ENCODE measurements at places on chromosomes 12 and 14. TPM values are rescaled to one million over a fixed set of nuclear protein-coding genes. Genes with fewer than 3 reads are reported as not detected.

PMCH gene
- total RNA-seq, result not detected

- no peaks in the 10 kb centered on the region for H3K36me3 ChIP-seq
Measured at GRCh38 chr14:99522025-99522401, 40.8 kb downstream of the CCNK start.

DNA sequence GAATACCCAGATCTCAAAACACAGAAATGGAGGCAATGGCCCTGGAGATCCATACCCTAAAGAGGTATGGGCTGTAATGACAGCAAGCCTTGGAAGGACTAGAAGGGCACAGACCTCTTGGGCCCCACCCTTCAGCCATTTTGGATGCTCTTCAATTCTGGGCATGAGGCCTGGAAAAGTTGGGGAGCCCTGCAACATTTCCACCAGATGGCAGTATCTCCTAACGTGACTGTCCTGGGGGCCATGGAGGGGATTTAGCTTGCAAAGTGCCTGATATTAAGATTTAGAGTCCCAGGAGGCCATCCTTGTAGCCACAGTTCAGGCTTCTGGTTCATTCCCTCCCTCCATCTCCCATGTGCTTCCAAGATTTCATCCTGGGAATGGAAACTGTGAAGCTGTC lies 30.2 kb downstream of the KCNA5 start:
- no peaks in the 10 kb centered on the region for H3K4me1 ChIP-seq
- H3K36me3 ChIP-seq, result no peaks in the 10 kb centered on the region
- DNase-seq, result no peak
- H3K4me3 ChIP-seq, result no peak overlapping the region
- H3K27ac ChIP-seq, result no peak overlapping the region

FGF23 gene
- total RNA-seq, result not detected

CLEC1B gene
- 0.38 TPM for total RNA-seq

SIRT4 gene
- total RNA-seq, result 2.3 TPM

DNA sequence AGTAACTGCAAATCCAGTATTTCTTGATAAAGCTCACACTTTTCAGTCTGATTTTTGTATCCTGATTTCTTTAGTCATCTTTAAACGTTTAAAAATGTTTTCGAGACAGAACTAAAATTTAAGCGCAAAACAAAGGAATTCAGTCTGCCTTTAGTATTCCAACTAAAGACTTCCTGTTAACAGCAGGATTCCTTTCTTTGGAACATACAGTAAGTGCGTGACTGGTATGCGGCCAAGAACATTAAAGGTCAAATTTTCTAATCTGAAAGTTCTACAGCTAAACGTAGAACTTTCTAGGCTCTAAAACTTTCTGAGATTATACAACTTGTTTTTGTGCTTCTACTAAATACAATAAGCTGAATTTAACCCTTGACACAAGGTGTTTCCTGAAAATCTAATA lies 9.9 kb downstream of the SAV1 start:
- H3K4me3 ChIP-seq, result no peak overlapping the region
- H3K4me1 ChIP-seq, result peaks cover 12% of the 10 kb centered on the region
- no peaks in the 10 kb centered on the region for H3K27me3 ChIP-seq
- peak; percentile 56 for DNase-seq
- H3K27ac ChIP-seq, result peak overlapping the region; percentile 45

ACVRL1 gene
- 173 TPM for total RNA-seq

SYT1 gene
- total RNA-seq, result 1.5 TPM

CCDC175 gene
- total RNA-seq, result not detected

- no peaks in the 10 kb centered on the region for H3K4me1 ChIP-seq
- H3K36me3 ChIP-seq, result no peaks in the 10 kb centered on the region
- peaks cover 7% of the 10 kb centered on the region for H3K27me3 ChIP-seq
- DNase-seq, result no peak
- H3K4me3 ChIP-seq, result no peak overlapping the region
Measured at GRCh38 chr14:64649383-64649998, 54.7 kb upstream of the PLEKHG3 start.

ARMH4 gene
- total RNA-seq, result 9.7 TPM

STXBP6 gene
- total RNA-seq, result 17.2 TPM

FOXN4 gene
- total RNA-seq, result not detected

TCL1B gene
- total RNA-seq, result not detected

SLC5A8 gene
- total RNA-seq, result 5.5 TPM

DNA sequence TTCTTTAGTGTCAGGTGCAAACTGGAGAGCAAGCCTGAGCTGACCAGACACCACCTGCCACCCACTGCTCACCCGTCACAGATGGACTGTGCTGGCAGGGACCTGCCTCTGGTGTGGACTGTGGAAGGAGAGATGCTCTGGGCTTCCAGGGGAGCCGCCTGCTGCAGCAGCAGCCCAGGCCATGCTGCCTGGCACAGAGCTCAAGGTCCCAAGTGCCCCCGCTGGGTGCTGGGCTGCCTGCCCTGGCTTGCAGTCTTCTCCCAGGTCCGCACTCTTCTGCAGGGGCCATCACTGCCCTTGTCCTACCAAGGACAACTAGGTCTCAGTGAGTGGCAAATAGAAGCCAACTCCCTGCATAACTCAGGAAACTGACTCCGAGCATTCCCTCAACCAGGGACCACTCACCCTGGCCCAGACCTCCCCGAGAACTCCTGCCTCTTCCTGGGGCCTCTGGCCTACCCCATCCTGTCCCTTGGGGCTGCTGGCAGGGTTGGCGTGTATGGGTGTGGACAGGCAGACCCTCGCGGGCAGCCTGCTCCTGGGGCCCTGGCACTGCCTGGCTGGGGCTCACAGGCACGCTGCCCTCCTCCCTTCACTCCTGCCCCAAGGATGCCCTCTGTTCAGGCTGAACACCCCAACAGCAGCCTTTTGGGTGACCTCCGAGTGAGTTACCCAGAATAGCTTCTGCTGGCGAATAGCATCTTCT lies 9.3 kb downstream of the AMN start:
- no peak for DNase-seq
- peaks cover 57% of the 10 kb centered on the region for H3K27me3 ChIP-seq
- H3K4me3 ChIP-seq, result no peak overlapping the region
- H3K36me3 ChIP-seq, result no peaks in the 10 kb centered on the region

GRCh38 chr14:33555710-33556350 lies 395.0 kb downstream of the EGLN3 start:
- H3K4me3 ChIP-seq, result no peak overlapping the region
- H3K27me3 ChIP-seq, result no peaks in the 10 kb centered on the region
- H3K36me3 ChIP-seq, result no peaks in the 10 kb centered on the region
- H3K4me1 ChIP-seq, result no peaks in the 10 kb centered on the region
- no peak overlapping the region for H3K27ac ChIP-seq
- no peak for DNase-seq

CSRP2 gene
- total RNA-seq, result 24.8 TPM

PPP2R5C gene
- total RNA-seq, result 176 TPM

MDGA2 gene
- not detected for total RNA-seq

DNA sequence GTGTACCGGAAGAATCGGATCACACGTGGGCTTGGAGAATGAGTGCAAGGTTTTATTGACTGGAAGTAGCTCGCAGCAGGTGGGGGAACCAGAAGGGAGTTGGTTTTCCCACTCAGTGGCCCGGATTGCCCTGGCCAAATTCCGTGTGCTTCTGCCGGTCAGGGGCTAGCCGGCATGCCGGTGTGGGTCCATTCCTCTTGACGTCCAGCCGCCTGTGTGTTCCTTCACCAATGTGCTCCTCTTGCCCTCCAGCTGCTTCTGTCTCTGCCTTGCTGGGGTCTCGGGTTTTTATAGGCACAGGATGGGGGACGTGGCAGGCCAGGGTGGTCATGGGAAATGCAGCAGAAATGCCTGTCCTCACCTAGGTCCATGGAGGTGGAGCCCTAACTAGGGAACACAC lies 11.0 kb downstream of the MYRFL start:
- no peaks in the 10 kb centered on the region for H3K27me3 ChIP-seq
- H3K36me3 ChIP-seq, result no peaks in the 10 kb centered on the region
- H3K4me1 ChIP-seq, result peaks cover 6% of the 10 kb centered on the region

DNA sequence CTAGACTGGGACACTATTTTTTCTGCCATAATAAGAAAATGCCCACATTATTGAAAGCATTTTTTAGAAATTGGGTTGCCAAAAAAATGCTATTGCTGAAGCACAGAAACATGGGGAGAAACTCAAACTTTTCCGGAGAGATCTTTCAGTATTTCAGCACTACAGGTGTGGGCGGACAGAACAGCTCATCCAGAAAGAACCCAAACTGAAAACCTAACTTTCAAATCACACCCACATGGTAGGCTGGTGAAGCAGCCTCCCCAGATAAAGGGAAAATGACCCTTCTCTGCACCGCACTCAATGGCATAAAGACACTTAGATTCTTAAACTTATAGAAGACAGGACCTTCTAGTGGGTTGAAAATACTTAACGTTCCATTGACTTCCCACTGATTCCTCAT lies 62.3 kb upstream of the TMPO start:
- H3K27ac ChIP-seq, result no peak overlapping the region
- no peaks in the 10 kb centered on the region for H3K4me1 ChIP-seq
- H3K36me3 ChIP-seq, result no peaks in the 10 kb centered on the region
- no peak overlapping the region for H3K4me3 ChIP-seq
- no peaks in the 10 kb centered on the region for H3K27me3 ChIP-seq

- no peak overlapping the region for H3K27ac ChIP-seq
- no peaks in the 10 kb centered on the region for H3K4me1 ChIP-seq
- no peak overlapping the region for H3K4me3 ChIP-seq
- no peak for DNase-seq
- H3K27me3 ChIP-seq, result no peaks in the 10 kb centered on the region
- no peaks in the 10 kb centered on the region for H3K36me3 ChIP-seq
Measured at GRCh38 chr14:95331708-95332408, 12.2 kb upstream of the CLMN start.

DNA sequence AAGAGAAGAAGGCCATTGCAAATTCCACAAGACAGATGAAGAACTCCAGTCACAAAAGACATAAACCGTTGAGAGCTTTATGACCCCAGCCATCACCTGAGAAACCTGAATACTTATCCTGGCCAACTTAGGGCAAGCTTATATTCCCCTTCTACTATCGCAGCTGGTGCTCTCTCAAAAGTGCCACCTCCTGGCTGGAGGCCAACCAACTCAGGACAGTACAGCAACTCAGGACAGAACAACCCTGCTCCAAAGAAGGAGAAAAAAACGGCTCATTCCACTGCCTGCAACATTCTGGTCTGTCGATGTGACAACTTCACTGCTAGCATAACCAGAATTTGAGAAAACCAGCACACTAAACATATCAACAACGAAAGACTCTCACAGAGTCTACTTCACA lies 9.7 kb upstream of the KRT6B start:
- no peaks in the 10 kb centered on the region for H3K4me1 ChIP-seq
- peaks cover 3% of the 10 kb centered on the region for H3K27me3 ChIP-seq
- H3K27ac ChIP-seq, result no peak overlapping the region
- no peak overlapping the region for H3K4me3 ChIP-seq
- H3K36me3 ChIP-seq, result no peaks in the 10 kb centered on the region

GRCh38 chr14:54329082-54329695 lies 67.6 kb upstream of the CDKN3 start:
- H3K27me3 ChIP-seq, result no peaks in the 10 kb centered on the region
- H3K36me3 ChIP-seq, result no peaks in the 10 kb centered on the region
- no peak overlapping the region for H3K27ac ChIP-seq
- H3K4me1 ChIP-seq, result no peaks in the 10 kb centered on the region

GRCh38 chr12:78324234-78324633 lies 493.5 kb downstream of the NAV3 start:
- no peak for DNase-seq
- no peak overlapping the region for H3K27ac ChIP-seq
- H3K4me3 ChIP-seq, result no peak overlapping the region
- no peaks in the 10 kb centered on the region for H3K4me1 ChIP-seq
- H3K27me3 ChIP-seq, result no peaks in the 10 kb centered on the region

DNA sequence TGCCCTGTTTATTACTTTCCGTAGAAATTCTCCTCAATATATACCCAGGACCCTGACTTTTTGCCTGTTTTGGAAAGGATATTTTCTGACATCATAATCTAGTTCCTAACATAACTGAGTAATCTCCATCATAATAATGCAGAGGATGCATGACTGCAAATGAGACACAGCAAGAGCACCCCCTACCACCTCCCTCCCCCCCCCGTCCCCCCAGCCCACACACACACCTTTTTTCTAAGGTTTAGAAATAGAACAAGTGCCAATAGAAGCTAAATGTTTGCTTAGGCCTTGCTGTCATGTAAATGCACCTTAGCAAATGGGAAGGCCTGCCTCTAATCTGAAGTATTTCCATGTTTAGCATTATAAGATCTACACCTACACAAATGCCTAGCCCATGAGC lies at the start of gene PTHLH:
Gene PTHLH (minus strand): TSS at position 13 of the 400 bp plus-strand sequence. CDS start 3,239 bp downstream, outside the sequence.
- H3K27ac ChIP-seq, result no peak within 1 kb of the TSS
- DNase-seq, result no peak
- H3K27me3 ChIP-seq, result peaks cover 57% of the 10 kb centered on the region
- peaks cover 25% of the 10 kb centered on the region for H3K4me1 ChIP-seq

PLEKHD1 gene
- total RNA-seq, result 0.16 TPM

IL26 gene
- total RNA-seq, result not detected

DNA sequence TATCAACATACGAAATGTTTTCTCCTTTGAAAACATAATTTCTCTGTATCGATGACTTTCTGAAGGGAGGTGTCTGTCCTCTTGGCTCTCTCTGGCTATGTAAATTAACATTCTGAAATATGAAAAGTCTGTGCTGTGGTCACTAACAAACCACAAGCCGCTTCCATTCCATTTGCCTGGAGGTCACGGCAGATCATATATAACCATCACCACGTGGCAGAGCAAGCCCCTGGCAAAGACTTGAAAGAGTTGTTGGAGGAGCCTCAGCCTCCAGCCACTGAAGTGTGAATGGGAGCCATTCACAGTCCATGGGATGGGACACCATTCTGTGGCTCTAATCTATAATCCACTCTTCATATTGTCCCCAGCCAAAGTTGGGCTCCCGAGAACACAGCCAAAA lies 39.6 kb downstream of the CDKL1 start:
- no peak overlapping the region for H3K27ac ChIP-seq
- H3K4me1 ChIP-seq, result no peaks in the 10 kb centered on the region
- H3K27me3 ChIP-seq, result no peaks in the 10 kb centered on the region
- no peak for DNase-seq

GRCh38 chr14:56449670-56450213 lies 129.9 kb upstream of the TMEM260 start:
- H3K4me3 ChIP-seq, result no peak overlapping the region
- no peaks in the 10 kb centered on the region for H3K4me1 ChIP-seq

- H3K4me1 ChIP-seq, result peaks cover 4% of the 10 kb centered on the region
- H3K27ac ChIP-seq, result peak within 1 kb of the TSS; percentile 92
- H3K36me3 ChIP-seq, result no peaks in the 10 kb centered on the region
- H3K4me3 ChIP-seq, result peak within 1 kb of the TSS; percentile 22
- H3K27me3 ChIP-seq, result no peaks in the 10 kb centered on the region
- no peak for DNase-seq
Measured at GRCh38 chr12:9869307-9870161, at the start of gene CLEC2B. TSS of gene CLEC2B (minus strand) at chr12:9869354.

GRCh38 chr14:49418789-49419188 lies 167.4 kb downstream of the RPS29 start:
- H3K27me3 ChIP-seq, result no peaks in the 10 kb centered on the region
- H3K4me3 ChIP-seq, result no peak overlapping the region
- H3K4me1 ChIP-seq, result no peaks in the 10 kb centered on the region
- no peak for DNase-seq
- H3K27ac ChIP-seq, result no peak overlapping the region
- H3K36me3 ChIP-seq, result no peaks in the 10 kb centered on the region

GRCh38 chr12:64797156-64797555 lies 27.3 kb upstream of the TBC1D30 start:
- no peak overlapping the region for H3K4me3 ChIP-seq
- no peaks in the 10 kb centered on the region for H3K36me3 ChIP-seq
- H3K27me3 ChIP-seq, result no peaks in the 10 kb centered on the region
- no peak for DNase-seq
- H3K4me1 ChIP-seq, result peaks cover 17% of the 10 kb centered on the region

- H3K27ac ChIP-seq, result no peak overlapping the region
- DNase-seq, result no peak
- no peaks in the 10 kb centered on the region for H3K27me3 ChIP-seq
- no peaks in the 10 kb centered on the region for H3K4me1 ChIP-seq
Measured at GRCh38 chr14:59069163-59069854, 119.2 kb upstream of the DAAM1 start.
